ENCODE measurements at places on chromosomes 7 and 10.
A peak's percentile ranks its signal among the peaks of the same experiment; 100 is the strongest.

DNA sequence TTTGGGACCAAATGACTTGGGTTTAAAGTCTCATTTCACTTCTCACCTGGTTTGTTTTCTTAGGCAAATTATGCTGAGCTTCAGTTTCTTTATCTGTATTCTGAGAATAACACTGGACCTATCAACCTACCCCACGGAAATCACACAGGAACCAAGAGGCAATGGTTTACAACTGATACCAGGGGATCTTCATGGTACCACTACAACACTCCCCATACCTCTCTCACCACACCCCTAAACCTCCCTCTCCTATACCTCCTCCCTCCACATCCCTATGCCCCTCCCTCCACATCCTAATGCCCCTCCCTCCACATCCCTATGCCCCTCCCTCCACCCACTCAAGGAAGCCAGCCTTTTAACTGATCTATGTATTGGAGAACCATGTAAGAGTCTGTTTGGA is 9.9 kb downstream of the FAM204A start:
- no peak for DNase-seq
- H3K36me3 ChIP-seq: peaks cover 28% of the 10 kb centered on the region
- no peak overlapping the region for H3K4me3 ChIP-seq
- peaks cover 7% of the 10 kb centered on the region for H3K4me1 ChIP-seq
- no peaks in the 10 kb centered on the region for H3K27me3 ChIP-seq
- H3K27ac ChIP-seq: no peak overlapping the region

- peaks cover 3% of the 10 kb centered on the region for H3K27me3 ChIP-seq
- H3K36me3 ChIP-seq: peaks cover 52% of the 10 kb centered on the region
Measured at GRCh38 chr10:43647576-43647975, 1.1 kb downstream of the ZNF32 start.

DNA sequence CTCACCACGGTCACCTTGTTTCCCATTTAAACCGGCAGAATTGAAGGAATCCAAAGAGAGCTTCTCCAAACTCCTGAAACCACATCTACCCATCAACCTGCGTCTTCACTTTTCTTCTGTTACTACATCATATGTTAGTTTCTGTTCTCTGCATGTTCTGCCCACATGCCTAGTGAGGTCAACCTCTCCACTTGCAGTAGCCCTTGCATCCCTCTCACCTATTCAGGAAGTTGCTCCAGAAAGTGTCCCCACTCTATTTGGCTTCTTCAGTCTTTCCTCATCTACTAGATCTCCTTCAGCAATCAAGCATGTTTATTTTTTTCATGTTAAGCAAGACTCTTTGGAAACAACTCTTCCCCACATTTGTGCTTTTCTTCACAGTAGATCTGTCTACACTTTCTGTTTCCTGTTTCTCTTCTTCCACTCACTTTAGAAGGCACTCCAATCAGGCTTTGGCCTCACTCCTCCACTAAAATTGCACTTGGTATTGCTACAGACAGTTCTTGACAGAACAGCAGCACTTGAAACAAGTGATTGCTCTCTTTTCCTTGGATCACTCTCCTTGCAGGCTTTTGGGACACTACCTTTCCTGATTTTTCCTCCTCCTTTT is 7.5 kb downstream of the SAMD9L start:
- DNase-seq: no peak
- H3K27ac ChIP-seq: no peak overlapping the region

DNA sequence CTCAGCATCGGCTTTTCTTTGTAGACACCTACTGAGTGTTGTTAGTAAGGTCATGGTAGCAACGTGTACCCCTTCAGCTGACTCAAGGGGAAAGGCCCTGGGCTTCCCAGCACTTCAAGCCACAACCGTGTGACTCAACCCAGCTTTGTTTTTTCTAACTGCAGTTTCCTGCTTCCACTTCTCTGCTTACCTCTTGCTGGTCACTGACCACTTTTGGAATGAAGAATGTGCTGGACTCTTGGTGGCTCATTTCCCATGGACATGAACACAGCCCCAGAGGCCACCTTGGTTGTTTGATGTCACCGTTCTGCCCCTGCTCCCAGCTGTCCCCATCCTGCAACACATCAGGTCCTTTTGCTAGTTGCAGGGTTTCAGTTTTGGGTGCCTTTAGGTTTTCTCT is 69.5 kb upstream of the ZNF438 start:
- H3K4me1 ChIP-seq: peaks cover 36% of the 10 kb centered on the region
- H3K27ac ChIP-seq: peak overlapping the region; percentile 86
- peak; percentile 80 for DNase-seq

DNA sequence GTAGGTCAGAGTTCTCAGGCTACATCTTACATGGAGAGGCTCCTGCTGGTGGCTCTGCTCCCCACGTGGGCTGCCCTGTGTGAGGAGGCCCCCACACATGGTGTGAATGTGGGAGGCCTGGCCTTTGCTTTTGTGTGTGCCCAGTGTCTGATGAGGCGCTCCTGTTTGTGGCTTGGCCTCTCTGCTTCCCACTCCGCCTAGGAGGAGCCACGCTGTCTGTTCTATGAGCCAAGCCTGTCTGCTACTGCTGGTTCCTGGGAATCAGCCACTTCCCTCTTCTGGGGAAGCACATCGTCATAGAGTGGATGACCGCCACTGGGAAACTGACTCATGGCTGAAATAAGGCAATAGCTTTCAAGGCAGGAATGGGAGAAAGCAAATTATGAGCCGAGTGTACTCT is 87.1 kb downstream of the CYP26A1 start:
- H3K27me3 ChIP-seq: peaks cover 4% of the 10 kb centered on the region
- H3K4me1 ChIP-seq: peaks cover 32% of the 10 kb centered on the region
- DNase-seq: peak; percentile 91
- peak overlapping the region; percentile 93 for H3K27ac ChIP-seq

DNA sequence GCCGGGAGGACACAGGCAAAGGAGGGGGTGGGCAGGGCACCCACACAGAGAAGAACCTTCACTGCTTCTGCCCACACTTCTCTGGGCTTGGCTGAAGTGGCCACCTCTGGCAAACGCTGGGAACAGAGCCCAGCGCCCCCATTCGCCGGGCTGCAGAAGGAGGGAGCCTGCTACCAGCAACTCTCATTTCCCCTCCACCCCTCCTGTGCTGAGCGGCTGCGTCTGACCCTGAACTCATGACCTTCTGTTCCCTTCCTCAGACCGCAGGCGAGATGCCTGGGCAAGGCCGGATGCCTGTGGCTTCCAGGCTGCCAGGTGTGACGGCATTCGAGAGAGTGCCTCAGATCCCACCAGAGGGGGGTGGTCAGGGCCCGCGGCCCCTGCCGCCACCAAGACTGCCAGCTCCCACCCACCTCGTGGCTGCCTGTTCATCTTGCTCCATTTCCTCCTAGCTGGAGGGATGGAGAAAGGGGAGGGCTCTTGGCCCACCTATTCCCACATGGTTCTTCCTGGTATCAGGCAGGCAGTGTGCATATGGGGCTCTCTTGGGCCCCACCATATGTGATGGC is 19.8 kb downstream of the DNAJB12 start:
- H3K27ac ChIP-seq: no peak overlapping the region
- no peak overlapping the region for H3K4me3 ChIP-seq
- peaks cover 31% of the 10 kb centered on the region for H3K4me1 ChIP-seq
- peaks cover 6% of the 10 kb centered on the region for H3K27me3 ChIP-seq
- peak; percentile 22 for DNase-seq

DNA sequence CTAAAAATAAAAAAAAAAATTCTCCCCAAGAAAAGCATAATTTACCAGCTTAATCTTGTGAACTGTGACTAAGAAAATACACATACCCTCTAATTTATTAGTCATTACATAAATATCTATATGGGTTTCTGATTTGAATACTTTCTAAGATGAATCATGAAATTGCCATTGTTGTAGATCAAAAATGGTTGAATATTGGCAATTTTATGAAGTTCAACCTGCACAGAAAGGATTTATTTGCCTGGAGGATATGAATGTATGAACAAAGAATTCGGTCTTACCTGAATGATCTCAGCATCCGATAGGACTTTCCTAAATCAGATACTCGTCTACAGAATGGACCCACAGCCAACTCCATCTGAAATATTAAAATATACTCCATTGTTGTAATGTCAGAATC is 61.5 kb downstream of the HBP1 start:
- H3K27me3 ChIP-seq: peaks cover 3% of the 10 kb centered on the region
- no peak for DNase-seq
- H3K4me3 ChIP-seq: peak overlapping the region; percentile 42
- peak overlapping the region; percentile 54 for H3K27ac ChIP-seq
- peaks cover 54% of the 10 kb centered on the region for H3K4me1 ChIP-seq

DNA sequence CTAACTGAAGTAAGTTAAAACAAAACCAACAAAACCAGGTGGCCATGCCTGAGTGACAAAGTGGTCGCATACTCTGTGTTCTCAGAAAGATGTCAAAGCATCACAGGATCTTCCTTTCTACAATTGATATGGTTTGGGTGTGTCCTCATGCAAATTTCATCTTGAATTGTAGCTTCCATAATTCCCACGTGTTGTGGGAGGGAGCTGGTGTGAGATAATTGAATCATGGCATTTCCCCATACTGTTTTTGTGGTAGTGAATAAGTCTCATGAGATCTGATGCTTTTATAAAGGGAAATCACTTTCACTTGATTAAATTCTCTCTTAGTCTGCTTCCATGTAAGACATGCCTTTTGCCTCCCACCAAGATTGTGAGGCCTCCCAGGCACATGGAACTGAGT is 465.7 kb downstream of the PCDH15 start:
- no peaks in the 10 kb centered on the region for H3K36me3 ChIP-seq
- DNase-seq: no peak
- H3K27me3 ChIP-seq: no peaks in the 10 kb centered on the region
- no peak overlapping the region for H3K27ac ChIP-seq
- no peaks in the 10 kb centered on the region for H3K4me1 ChIP-seq

DNA sequence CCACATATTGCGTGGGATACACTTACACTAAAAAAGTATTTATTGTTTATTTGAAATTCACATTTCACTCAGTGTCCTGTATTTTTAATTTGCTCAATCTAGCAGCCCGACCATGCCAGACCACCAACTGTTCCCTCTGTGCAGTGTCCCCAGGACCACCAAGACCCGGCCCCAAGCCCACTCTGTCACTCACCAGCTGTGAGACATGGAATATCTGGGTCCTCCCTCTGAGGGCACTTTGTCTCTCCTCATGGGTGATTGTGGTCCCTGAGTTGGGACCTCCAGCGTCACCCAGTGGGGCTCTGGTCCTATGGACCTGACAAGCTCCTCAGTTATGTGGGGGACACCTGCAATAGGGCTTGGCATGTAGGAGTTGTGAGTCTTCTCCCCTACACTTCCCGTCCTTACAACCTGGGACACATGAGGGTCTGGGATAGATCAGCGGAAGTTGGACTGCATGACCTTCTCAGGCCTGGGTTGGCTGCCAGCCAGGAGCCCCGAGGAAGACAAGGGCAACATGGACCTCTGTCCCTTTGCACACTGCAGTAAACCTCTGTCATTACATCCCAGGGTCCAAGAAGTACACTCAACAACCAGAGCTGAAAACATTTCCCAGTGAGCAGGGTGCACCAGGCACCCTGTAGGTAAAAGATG is 12.1 kb downstream of the C10orf71 start:
- H3K4me3 ChIP-seq: no peak overlapping the region
- no peak for DNase-seq
- no peaks in the 10 kb centered on the region for H3K36me3 ChIP-seq

GRCh38 chr7:38451840-38452239 is 178.4 kb upstream of the TARP start:
- peaks cover 38% of the 10 kb centered on the region for H3K4me1 ChIP-seq
- no peak overlapping the region for H3K27ac ChIP-seq
- H3K27me3 ChIP-seq: no peaks in the 10 kb centered on the region
- no peaks in the 10 kb centered on the region for H3K36me3 ChIP-seq

DNA sequence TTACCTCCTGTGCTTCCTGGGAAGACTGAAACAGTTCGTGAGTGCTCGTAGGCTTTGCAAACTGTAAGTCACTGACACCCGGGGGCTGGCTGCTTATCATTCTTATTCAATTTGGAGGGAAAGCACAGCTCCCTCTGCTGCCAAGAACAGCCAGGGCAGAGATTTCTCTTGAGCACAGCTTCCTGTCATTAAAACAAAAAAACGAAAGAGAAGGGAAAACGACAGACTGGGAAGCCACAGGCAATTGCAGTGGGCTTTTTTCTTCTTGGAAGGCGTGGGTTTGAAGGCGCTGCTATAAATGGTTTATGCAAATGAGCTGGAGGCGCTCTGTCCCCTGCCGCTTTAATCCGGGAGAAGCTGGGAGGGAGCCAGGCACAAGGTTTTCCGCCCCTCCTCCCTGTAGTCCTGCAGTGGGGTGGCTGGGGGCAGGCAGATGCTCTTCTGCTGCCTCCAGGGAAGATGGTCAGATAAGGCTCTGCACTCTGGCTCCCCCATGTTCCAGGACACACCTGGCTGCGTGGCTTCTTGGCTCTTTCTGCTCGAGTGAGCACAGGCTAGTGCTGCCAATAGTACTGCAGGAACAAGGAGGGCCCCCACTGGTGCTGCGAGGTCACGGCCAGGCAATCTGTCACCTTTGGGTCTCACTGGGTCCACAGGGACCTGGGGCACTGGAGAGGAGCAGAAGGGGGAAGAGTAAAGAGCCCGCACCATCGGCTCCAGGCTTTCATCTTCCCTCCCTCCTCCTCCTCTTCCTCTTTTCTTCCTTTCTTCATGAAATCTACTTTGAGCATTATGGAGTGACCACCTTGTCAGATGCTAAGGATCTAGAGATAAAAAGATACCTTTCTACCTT is 49.5 kb downstream of the NEURL1 start:
- DNase-seq: peak; percentile 49
- H3K27me3 ChIP-seq: peaks cover 33% of the 10 kb centered on the region
- peaks cover 12% of the 10 kb centered on the region for H3K4me1 ChIP-seq
- H3K4me3 ChIP-seq: peak overlapping the region; percentile 81
- no peaks in the 10 kb centered on the region for H3K36me3 ChIP-seq

GRCh38 chr7:109545686-109546085 is 976.0 kb downstream of the DNAJB9 start:
- no peaks in the 10 kb centered on the region for H3K27me3 ChIP-seq
- DNase-seq: no peak
- no peak overlapping the region for H3K27ac ChIP-seq
- no peaks in the 10 kb centered on the region for H3K36me3 ChIP-seq
- H3K4me3 ChIP-seq: no peak overlapping the region

DNA sequence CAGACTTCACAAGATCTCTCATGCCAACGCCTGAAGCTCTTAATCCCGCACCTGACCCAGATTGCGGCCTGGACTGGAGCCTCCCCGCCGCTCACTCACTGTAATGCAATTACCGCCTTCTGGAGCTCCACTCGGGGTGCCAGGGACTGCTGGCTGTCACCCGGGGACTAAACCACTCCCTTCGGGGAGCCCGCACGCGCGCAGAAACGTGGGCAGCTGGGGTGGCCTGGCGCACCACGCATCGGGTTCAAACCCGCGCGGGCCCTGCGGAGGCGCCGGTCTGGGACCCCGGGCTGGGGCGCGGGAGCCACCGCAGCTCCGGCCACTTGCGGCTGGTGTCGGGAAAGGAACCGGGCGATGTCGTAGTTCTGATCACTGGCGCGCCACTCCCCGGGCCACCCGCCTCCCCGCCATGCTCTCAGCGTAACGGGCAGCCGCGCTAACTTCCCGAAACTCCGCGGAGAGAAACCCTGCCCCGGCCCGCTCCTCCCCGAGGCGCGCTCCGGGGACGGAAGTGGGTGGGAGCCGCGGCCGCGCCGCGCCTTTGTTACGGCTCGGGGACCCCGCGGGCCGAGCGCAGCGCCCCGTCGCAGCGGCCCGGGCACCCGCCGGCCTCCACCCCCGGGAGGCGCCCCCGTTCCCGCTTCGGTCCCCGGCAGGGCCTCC is 100.3 kb upstream of the SVIL start:
- H3K4me1 ChIP-seq: no peaks in the 10 kb centered on the region
- no peaks in the 10 kb centered on the region for H3K36me3 ChIP-seq
- DNase-seq: no peak
- peaks cover 55% of the 10 kb centered on the region for H3K27me3 ChIP-seq

Measured in HFFc6 (cell line).